ENCODE measurements at places on chromosomes 7 and 10.

- no peak for DNase-seq
- no peaks in the 10 kb centered on the region for H3K36me3 ChIP-seq
- H3K27ac ChIP-seq: no peak overlapping the region
- H3K4me3 ChIP-seq: no peak overlapping the region
- H3K4me1 ChIP-seq: peaks cover 10% of the 10 kb centered on the region
Measured at GRCh38 chr7:47949703-47950102, 1.4 kb upstream of the PKD1L1 start.

DNA sequence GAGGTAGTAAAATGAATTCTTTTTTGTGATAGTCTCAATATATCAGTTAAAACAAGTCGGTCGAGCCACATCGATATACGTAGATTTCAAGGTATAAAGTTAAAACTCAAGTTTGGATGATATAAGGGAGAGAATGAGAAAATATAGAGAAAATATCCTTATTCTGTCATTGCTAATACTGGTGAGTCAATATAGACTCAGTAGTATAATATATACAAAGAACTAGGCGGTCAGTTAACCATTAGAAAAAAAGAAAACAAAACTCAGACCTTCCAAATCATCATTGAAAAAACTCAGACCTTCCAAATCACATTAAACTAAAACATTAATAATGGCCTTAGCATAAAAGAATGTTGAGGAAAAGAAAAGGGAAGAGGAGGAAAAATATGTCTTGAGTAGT, 817.1 kb upstream of the IGFBP3 start:
- H3K4me1 ChIP-seq: no peaks in the 10 kb centered on the region
- no peaks in the 10 kb centered on the region for H3K27me3 ChIP-seq
- H3K36me3 ChIP-seq: no peaks in the 10 kb centered on the region
- DNase-seq: no peak
- H3K27ac ChIP-seq: no peak overlapping the region
- no peak overlapping the region for H3K4me3 ChIP-seq

DNA sequence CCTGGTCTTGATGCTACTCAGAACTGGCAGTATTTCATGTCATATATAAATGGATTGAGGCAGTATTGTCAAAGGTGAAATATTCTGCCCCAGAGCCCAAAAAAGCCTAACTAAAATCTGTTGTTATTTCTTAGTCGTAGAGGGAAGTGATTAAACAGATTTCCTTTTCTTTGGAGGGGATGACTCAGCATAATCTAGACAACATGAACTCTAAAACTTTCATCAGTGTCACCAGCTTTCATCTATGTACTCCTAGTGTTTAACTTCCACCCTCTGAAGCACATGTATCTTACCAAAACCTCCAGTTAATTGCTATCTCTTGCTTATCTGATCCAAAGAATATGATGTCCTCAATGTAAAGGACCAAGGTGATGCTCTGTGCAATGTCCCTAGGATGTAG, 97.1 kb upstream of the ARID5B start:
- H3K27me3 ChIP-seq: no peaks in the 10 kb centered on the region
- H3K4me1 ChIP-seq: no peaks in the 10 kb centered on the region
- no peak overlapping the region for H3K27ac ChIP-seq
- H3K4me3 ChIP-seq: no peak overlapping the region
- H3K36me3 ChIP-seq: no peaks in the 10 kb centered on the region

DNA sequence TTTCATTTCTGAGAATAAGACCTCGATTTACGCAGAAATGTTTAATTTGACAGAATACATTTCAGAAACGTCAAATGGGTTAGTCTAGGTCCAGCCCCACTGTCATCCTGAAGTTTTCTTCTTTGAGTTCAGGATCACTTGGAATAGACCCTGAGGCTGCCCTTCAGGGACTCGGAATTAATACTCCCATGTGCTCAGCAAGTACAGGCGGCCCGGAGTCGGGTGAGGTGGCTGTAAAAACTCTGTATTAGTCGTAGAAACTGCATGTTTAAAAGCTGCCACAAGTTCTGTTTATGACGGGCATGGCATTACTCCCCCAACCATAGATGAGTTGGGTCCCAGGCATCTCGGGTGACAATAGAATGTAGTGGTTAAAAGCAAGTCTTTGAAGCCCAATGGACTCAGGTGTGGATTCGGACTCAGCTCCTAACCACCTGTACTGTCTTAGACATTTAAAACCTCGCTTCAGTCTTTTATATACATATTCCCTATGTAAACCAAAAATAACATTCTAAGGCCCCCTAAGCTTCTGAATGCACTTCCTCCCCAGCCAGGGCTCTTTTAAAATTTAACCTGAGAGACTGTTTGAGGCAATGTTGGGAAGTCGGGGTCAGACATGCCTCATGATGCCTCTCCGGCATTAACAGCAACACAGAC, 216.3 kb downstream of the ADARB2 start:
- no peak overlapping the region for H3K27ac ChIP-seq
- H3K4me3 ChIP-seq: no peak overlapping the region
- DNase-seq: no peak
- no peaks in the 10 kb centered on the region for H3K27me3 ChIP-seq
- no peaks in the 10 kb centered on the region for H3K36me3 ChIP-seq

DNA sequence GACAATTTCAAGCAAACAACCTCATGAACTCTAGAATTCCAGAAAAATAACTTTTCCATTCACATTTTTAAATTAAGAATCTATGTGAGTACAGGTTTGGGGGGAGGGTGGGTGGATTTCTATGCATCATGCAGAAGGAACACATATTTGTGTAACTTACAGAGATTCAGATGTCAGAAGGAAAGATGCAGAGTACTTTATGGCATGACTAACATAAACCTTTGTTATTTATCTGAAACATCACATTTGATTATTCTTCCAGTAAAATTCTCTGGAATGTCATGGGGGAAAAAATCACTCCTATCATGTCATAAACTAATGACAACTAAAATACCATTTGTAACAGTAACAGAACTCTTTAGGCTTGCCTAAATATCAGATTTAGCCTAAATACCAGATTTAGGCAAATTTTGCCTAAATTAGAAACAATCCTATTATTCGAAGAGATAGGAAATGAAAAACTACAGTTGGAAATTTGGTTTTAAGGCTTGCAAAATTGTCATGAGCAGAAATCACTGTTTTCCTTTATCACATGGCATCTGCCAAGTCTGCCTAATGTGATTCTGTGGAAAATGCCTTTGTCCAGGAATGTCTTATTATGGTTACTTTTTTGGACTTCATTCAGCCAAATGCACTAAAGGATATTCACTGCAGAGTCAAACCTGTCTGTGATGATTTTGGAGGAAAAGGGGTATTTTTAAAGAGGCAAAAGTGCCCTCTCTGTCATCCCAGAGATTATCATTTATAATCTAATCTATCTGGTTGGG, 527.7 kb upstream of the CELF2 start:
- peak; percentile 15 for DNase-seq
- no peak overlapping the region for H3K4me3 ChIP-seq
- H3K4me1 ChIP-seq: peaks cover 8% of the 10 kb centered on the region
- H3K27me3 ChIP-seq: no peaks in the 10 kb centered on the region
- H3K36me3 ChIP-seq: no peaks in the 10 kb centered on the region
- H3K27ac ChIP-seq: no peak overlapping the region

DNA sequence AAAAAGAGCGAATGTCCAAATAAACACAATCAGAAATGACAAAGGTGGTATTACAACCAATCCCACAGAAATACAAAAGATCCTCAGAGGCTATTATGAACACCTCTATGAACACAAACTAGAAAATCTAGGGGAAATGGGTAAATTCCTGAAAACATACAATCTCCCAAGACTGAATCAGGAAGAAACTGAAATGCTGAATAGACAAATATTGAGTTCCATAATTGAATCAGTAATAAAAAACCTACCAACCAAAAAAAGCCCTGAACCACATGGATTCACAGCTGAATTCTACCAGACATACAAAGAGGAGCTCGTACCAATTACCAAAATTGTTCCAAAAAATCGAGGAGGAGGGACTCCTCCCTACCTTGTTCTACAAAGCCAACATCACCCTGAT, 56.1 kb upstream of the ZNF800 start:
- H3K4me1 ChIP-seq: no peaks in the 10 kb centered on the region
- no peaks in the 10 kb centered on the region for H3K36me3 ChIP-seq
- no peak overlapping the region for H3K4me3 ChIP-seq
- no peak overlapping the region for H3K27ac ChIP-seq
- no peak for DNase-seq
- H3K27me3 ChIP-seq: no peaks in the 10 kb centered on the region

GRCh38 chr10:63833411-63834060, 312.3 kb downstream of the REEP3 start:
- H3K36me3 ChIP-seq: no peaks in the 10 kb centered on the region
- H3K4me3 ChIP-seq: no peak overlapping the region
- no peaks in the 10 kb centered on the region for H3K4me1 ChIP-seq

- H3K4me3 ChIP-seq: no peak overlapping the region
- peaks cover 6% of the 10 kb centered on the region for H3K4me1 ChIP-seq
- DNase-seq: peak; percentile 77
- no peaks in the 10 kb centered on the region for H3K36me3 ChIP-seq
Measured at GRCh38 chr10:44788147-44789129, 122.7 kb upstream of the TMEM72 start.

DNA sequence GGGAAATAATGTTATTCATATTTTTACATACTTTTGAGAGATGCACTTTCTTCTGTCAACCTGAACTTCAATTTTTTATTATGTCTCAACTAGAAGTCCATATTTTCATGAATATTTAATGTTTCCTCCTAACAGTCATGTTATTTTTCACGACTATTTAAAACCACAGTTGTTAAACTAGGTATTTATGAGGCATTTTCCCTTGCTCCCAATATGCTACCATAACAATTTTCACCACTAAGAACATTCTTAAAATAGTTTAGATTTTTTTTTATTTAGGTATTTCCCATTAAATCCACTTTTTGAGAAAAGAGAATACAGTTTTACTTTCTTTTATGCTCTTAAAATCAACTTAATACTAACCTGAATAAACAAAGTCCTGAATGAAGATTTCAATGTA, 89.4 kb downstream of the JAZF1 start:
- H3K27me3 ChIP-seq: no peaks in the 10 kb centered on the region
- no peak for DNase-seq
- no peaks in the 10 kb centered on the region for H3K36me3 ChIP-seq
- H3K4me1 ChIP-seq: no peaks in the 10 kb centered on the region
- H3K4me3 ChIP-seq: no peak overlapping the region

- no peak overlapping the region for H3K4me3 ChIP-seq
- no peaks in the 10 kb centered on the region for H3K36me3 ChIP-seq
- H3K4me1 ChIP-seq: peaks cover 13% of the 10 kb centered on the region
- DNase-seq: no peak
Measured at GRCh38 chr10:60367024-60367423, 22.7 kb downstream of the ANK3 start.

- H3K27ac ChIP-seq: no peak overlapping the region
- H3K36me3 ChIP-seq: peaks cover 53% of the 10 kb centered on the region
- peaks cover 5% of the 10 kb centered on the region for H3K4me1 ChIP-seq
- DNase-seq: no peak
- no peaks in the 10 kb centered on the region for H3K27me3 ChIP-seq
Measured at GRCh38 chr7:98995523-98996149, 117.3 kb downstream of the TRRAP start.

- H3K36me3 ChIP-seq: no peaks in the 10 kb centered on the region
- no peak for DNase-seq
- no peak overlapping the region for H3K27ac ChIP-seq
- no peak overlapping the region for H3K4me3 ChIP-seq
- H3K27me3 ChIP-seq: no peaks in the 10 kb centered on the region
Measured at GRCh38 chr10:7272008-7272407, 138.8 kb downstream of the SFMBT2 start.

DNA sequence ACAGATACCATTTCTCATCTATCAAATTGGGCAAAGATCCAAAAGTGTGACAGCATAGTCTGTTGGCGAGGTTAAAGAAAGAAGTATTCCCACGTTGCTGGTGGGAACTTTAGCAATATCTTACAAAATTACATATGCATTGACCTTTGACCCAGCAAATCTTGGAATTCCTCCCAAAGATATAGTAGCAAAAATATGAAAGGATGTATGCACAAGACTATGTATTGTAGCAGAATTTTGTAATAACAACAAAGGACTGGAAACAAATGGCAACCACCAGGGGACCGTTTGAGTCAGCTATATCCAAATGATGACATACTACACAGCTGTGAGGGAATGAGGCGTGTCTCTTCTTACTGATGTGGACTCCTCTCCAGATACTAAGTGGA, 50.2 kb downstream of the KCNH2 start:
- H3K27me3 ChIP-seq: peaks cover 2% of the 10 kb centered on the region
- DNase-seq: no peak
- no peak overlapping the region for H3K4me3 ChIP-seq
- no peak overlapping the region for H3K27ac ChIP-seq

DNA sequence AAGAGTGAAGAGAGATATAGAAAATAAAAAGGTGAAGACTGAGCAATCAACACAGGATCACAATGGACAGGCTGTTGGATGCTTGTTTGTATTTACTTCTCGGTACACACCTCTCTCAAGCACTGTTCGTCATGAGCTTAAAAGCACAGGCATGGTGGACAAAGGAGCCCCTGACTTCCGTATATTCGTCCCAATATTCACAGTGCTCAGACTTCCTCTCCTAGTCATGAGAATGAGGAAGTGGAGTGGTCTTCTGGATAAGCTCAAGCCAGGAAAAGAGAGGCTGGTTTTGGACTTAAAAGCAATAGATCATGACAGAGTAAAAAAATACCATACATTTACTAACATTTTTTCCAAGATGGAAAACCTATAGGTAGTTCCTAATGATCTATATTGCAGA, 172.5 kb downstream of the SORCS1 start:
- no peak for DNase-seq
- H3K36me3 ChIP-seq: no peaks in the 10 kb centered on the region
- H3K27ac ChIP-seq: no peak overlapping the region
- H3K4me3 ChIP-seq: no peak overlapping the region

DNA sequence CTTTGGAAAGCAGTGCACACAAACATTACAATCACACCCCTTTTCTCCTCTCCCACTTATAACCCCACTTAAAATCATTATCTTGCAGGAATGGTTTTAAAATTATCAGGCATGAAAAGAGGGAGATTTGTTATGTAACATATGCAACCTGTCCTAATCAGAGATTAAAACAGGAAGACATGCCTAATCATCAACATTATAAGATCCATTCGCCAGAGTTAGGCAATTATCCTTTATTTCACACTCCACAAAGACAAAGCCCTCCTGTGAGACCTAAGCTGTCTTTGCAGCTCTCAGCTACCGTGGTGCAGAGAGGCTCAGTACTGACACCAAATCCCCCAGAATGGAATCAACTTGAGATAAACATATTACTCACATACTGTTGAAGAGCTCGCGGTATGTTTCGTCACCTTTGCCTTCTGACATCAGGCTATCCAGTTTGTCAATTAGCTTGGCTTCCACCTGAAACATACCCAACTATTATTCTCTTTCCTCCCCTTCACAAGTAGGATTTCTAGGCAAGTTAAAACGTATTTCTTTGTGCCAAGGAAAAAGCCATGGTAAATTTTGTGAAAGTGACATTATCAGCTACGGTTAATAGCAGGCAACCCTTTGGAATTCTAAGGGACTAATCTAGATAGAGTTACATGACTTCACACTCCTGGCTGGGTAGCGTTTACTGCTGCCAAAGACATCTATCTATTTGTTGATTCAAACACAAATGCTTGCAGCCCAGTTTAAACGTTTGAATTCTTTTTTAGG, 226.2 kb upstream of the IMMP2L start:
- no peaks in the 10 kb centered on the region for H3K27me3 ChIP-seq
- H3K4me1 ChIP-seq: no peaks in the 10 kb centered on the region

Measured in astrocyte (in vitro differentiated cells and primary cell).